ENCODE measurements at places on chromosomes 13 and 19. TPM values are rescaled to one million over a fixed set of nuclear protein-coding genes. Genes with fewer than 3 reads are reported as not detected.

The CNFN gene
- total RNA-seq: not detected

The CCNE1 gene
- total RNA-seq: 23.0 TPM

The ADGRE2 gene
- not detected for total RNA-seq

The EID2B gene
- 6.4 TPM for total RNA-seq

The ZNF560 gene
- total RNA-seq: not detected

The SHANK1 gene
- not detected for total RNA-seq

The MIR17HG gene
- 1.6 TPM for total RNA-seq

The IGSF23 gene
- not detected for total RNA-seq

The THAP8 gene
- 1.1 TPM for total RNA-seq

The ZNF83 gene
- total RNA-seq: 22.4 TPM

The TEAD2 gene
- 33.7 TPM for total RNA-seq

The ZNF253 gene
- 1.6 TPM for total RNA-seq

The IGLON5 gene
- total RNA-seq: not detected

All from SJSA1 (cell line).